Cerebellar nuclear complex (tissue), 1 donor: ENCODE measurements at places on chromosomes 4 and X.

GRCh38 chr4:4990857-4991540 lies 28.3 kb downstream of the CYTL1 start:
- no peak for DNase-seq

DNA sequence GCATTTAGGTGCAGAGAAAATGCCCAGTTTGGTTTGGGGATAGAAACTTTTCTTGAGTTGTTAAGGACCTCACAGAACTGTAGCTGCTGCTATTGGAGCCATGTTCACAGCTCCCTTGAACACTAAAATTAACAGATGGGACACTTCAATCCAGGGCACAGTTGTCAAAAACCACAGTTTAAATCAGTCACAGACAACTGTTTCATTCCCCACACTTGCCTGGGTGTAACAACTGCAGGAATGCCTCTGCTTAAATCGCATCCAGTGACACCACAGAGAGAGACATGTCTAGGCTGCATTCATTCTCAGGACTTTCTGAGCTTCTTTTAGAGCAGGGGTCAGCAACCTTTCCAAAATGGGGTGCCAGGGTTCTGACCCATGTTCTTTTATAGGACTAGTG lies 12.7 kb upstream of the CAPN6 start:
- no peak for DNase-seq

DNA sequence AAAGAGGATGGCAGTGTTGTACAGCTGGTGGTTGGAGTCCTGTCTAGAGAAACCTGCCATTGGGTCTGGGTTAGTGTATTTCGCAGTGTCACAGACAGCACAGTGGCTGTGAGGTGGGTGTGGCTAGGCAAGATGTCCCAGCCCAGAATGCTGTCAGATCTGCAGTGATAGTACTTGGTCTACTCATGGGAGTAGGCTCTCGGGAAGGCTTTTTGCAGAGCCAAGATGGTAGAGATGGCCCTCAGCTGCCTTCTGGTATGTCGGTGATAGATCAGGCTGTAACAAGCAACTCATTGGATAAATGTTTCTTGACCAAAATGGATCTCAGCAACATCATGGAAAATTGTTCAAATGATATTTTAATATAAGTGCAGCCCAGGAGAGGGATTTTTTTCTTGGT lies 84.3 kb upstream of the WDR1 start:
- no peak for DNase-seq

- DNase-seq: no peak
Measured at GRCh38 chr4:143538979-143539669, 25.6 kb downstream of the SMARCA5 start.

DNA sequence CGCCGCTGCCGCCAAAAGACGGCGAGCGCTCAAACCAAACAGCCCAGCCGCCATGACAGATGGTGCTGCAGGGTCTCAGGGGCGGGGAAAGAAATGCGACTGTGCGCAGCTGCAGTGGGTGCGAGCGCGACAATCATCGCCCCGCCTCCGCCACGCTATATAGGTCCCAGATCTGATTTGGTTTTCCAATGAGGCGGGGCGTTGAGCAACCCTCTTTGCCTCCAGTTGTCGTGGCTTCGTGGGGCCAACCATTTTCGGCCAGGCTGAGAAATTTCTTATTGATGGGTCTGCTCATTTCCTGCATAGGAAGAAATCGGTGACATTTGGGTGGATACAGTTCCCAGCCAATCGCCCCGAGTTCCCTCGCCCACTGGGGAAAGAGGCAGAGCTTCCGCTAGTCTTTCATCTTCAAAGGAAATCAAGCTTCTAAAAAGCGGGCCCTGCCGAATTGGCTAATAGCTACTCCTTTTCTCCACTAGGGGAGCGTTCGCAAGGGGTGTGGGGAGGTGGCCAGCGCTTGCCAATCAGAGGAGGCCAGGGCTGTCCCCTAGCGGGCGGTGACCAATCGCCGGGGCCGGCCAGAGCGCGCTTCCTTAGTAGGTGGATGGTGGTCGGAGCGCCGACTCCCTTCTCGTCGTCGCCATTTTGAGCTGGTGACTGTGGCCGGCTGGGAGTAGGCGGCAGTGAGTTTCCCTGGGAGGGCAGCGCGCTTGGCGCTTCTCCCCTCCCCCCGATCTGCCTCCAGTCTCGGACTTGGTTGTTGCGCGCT lies at the start of the genes NDUFB11 and RBM10:
TSS of gene NDUFB11 (minus strand) at position 77 of the 769 bp plus-strand sequence. CDS start at position 54, 23 bp downstream.
TSS of gene RBM10 (plus strand) at position 596 of the 769 bp plus-strand sequence. CDS start 2,261 bp downstream, outside the sequence.
- DNase-seq: peak; percentile 51

DNA sequence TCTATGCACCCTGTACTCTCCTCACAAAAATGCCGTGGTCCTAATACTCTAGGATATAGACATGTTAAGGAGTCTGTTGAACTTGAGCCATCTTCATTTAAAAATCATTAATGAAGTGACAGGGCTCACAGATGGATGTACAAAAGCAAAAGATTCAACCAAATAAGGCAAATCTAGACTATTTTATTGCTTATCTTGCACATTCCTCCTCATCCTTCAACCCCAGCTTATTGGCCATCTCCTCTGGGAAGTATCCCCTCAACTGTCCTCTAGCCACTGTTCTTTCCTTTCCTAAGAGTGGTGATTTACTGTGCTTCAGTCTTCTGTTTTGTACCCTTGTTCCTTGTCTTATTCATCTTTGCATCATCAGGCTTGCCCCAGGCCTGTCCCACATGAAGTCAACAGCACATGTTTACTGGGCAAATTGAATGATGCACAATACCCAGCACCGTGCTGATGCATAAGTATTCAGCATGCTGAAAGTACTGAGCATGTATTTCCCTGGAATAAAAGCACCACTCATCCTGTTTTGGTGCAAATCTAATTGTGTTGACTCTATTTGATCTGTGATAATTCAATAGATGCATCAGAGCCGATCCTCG lies 287.3 kb upstream of the CLNK start:
- DNase-seq: no peak

DNA sequence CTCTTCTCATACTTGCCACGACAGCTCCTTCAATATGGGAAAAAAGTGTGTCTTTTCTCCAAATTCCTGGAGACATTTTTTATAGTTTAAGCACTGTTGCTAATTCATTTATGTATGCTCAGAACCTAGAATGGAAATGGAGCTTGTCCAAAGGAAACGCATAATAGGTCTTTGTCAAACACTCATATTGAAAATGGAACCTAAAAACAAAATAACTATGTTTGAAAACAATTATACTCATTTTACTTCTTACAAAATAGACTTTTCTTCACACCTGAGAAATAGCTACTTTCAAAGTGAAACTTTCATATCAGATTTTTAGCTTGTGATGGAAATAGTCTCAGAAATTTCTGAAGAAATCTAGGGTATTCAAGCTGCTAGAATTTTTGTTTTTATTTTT lies 529.7 kb upstream of the BOD1L1 start:
- no peak for DNase-seq

GRCh38 chr4:86481440-86481839 lies 112.7 kb upstream of the PTPN13 start:
- DNase-seq: no peak

GRCh38 chrX:12824944-12825343 lies 33.7 kb downstream of the PRPS2 start:
- DNase-seq: no peak

- no peak for DNase-seq
Measured at GRCh38 chrX:20517565-20517964, 250.9 kb upstream of the RPS6KA3 start.
